ENCODE measurements at places on chromosomes 12 and 14. TPM values are rescaled to one million over a fixed set of nuclear protein-coding genes. Genes with fewer than 3 reads are reported as not detected.

Gene FGF23
- total RNA-seq, result not detected

Gene EIF2S3B
- total RNA-seq, result not detected

- no peak for DNase-seq
- H3K4me1 ChIP-seq, result no peaks in the 10 kb centered on the region
- no peak overlapping the region for H3K4me3 ChIP-seq
- H3K27me3 ChIP-seq, result no peaks in the 10 kb centered on the region
Observed at GRCh38 chr12:77724367-77724957, 106.2 kb upstream of the NAV3 start.

Gene IL26
- not detected for total RNA-seq

Gene FGD6
- 13.4 TPM for total RNA-seq

Data from tibial nerve (tissue), 4 donors.